ENCODE measurements at places on chromosomes 5 and 9. TPM values are rescaled to one million over a fixed set of nuclear protein-coding genes. Genes with fewer than 3 reads are reported as not detected.
A peak's percentile ranks its signal among the peaks of the same experiment; 100 is the strongest.

- DNase-seq: peak; percentile 68
Observed at GRCh38 chr5:141172381-141173204, at the start of gene PCDHB7. Gene PCDHB7, plus strand, starts transcription at chr5:141172644. Its CDS starts 192 bp downstream, at chr5:141172836.

DNA sequence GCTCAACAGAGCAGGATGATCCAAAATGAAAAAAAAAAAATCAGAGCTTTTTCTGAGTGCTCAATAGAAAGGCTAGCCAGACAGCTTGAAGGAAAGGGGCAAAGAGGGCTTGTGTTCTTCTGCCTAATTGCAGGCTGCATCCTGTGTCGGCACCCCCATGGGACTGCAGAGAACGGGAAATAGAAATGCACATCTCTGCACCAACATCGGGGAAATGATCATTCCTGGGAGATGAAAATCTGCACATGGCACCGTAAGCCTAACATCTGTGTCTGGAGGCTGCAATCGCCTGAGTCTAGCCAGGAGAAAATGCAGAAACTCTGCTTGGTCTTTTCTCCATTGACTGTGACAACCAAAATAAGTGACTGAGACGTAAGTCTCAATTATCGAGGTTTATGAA lies 243.9 kb downstream of the ICE1 start:
- DNase-seq: no peak

DNA sequence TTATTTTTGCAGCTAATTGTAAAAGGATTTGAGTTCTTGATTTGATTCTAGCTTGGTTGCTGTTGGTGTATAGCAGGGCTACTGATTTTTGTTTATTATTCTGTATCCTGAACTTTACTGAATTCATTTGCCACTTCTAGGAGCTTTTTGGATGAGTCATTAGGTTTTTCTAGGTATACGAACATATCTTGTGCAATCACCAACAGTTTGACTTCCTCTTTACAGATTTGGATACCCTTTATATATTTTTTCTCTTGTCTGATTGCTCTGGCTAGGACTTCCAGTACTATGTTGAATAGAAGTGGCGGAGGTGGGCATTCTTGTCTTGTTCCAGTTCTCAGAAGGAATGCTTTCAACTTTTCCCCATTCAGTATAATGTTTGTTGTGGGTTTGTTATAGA lies 210.8 kb downstream of the FGF10 start:
- DNase-seq: peak; percentile 37

DNA sequence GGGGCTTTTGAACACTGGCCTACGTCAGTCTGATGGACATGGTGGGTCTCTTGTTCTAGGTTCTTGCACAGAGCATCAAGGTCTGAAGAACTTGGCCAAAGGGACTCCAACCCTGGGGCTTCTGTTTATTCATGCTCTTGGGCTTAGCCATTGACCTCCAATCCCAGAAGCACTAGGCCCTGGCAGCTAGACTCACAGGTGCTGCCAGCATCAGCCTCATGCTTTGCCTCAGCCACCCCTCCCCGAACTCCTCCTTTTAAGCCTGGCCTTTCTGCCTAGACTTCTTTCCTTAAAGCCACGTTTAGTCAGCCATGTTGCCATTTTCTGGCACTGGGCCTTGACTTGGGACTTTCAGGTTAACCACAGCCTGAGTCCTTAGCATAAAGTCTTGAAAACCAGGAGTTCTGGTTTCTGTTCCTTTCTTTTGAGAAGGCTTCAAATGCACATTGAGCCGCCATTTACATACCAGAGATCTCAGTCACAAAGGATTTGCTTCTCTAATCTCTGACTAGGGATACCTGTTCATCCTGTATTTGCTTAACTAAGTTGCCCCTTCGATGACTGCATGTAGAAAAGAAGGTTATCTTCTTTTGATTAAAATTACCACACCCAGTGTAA lies 54.7 kb downstream of the ANGPTL2 start:
- no peak for DNase-seq

- no peak for DNase-seq
Observed at GRCh38 chr5:75482482-75482881, 28.9 kb downstream of the CERT1 start.

Gene ESM1
- total RNA-seq: not detected

- peak; percentile 8 for DNase-seq
Observed at GRCh38 chr5:144088206-144089064, 82.0 kb downstream of the YIPF5 start.

GRCh38 chr5:115398719-115399118 lies 102.3 kb upstream of the CCDC112 start:
- DNase-seq: peak; percentile 38

DNA sequence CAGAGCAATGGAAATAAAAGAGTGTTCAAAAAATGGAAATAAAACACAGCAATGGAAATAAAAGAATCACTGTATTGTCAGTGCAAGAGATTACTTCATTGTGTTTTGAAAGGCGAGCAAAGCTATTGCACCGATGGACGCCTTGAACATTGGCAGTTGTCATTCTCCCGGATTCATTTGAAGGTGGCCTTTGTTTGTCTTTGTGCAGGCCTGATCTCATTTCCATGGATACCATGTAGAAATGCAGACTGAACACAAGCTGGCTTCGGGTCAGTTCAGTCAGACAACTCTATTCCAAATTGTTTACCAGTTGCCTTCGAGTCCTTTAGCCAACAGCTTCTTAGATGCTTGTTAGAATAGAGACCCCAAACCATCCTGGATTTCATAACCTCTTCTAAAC lies 8.3 kb downstream of the ITGA2 start:
- DNase-seq: no peak

Gene TRIM7
- total RNA-seq: 26.3 TPM

DNA sequence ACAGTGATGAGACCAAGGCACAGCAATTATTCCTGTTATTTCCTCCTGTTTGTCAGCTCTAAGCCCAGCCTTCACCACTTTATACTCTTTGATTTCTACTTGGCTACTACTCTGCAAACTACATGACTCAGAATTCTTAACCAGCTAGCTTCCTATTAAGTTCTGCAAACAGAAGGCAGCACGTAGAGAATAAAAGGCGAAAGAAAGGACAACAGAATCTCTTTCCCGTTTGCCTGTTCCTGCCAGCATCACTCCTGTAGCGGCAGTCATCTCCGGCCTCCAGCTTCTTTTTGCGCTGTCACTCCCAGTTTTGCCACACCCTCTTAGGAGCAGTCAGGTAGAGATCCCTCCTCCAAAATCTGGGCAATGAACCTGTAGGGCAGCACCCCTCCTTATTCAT lies 29.9 kb downstream of the DPYSL3 start:
- no peak for DNase-seq

GRCh38 chr9:121508415-121508814 lies 8.8 kb upstream of the GGTA1 start:
- no peak for DNase-seq

Gene GARIN3
- total RNA-seq: not detected

GRCh38 chr5:79811081-79811480 lies 121.4 kb downstream of the CMYA5 start:
- DNase-seq: no peak

GRCh38 chr5:77751328-77752023 lies 24.7 kb downstream of the TBCA start:
- no peak for DNase-seq

GRCh38 chr5:98535901-98536300 lies 237.6 kb upstream of the RGMB start:
- DNase-seq: no peak

DNA sequence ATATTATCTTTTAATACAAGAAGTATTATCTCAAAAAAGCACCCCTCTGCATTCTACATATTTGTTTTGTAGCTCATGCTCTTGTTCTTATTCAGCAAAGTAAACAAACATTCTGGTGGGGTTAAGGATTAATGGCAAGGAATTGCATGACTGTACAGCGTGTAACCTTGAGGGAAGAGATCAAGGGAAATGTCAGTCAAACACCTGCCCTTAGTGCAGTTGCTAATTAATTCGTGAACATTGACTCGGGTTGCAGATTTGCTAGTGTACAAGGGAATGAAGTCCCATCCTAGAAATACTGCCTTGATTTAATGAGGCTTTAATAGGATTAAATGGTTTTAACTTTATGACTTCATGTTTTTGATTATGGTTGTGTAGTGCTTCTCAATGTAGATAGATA lies 1758.1 kb downstream of the MAT2B start:
- DNase-seq: peak; percentile 30

DNA sequence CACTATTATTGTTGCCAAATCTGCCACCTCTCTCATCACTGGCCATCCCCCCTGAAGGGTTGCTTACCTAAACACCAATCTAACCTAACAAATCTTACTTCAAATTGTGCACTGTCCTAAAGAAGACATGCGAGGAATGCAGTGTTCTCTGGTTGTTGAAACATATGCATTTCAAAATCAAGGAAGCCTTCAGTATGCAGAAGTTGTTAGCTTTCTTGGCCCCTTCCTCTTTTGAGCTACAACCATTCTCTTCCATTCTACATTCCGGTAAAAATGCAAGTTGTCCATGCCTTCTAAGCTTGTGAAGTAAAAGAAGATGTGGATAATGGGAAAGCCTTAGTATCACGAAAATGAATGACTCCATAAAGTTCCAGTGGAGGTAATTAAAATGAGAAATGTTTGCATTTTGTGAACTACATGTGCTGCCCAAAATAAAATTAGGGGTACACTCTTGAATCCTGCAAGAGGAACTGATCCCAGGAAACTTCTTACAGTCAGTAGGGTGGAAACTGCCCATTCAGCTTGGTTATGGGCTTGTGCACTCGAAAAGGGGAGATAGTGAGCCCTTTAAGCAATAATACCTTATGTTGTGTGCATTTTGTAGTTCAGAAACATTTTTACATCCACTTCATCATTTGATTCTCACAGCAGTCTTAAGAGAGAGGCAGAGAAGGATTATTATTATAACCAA lies 77.6 kb upstream of the ADRB2 start:
- DNase-seq: no peak

Gene CSF2
- not detected for total RNA-seq

Gene PCDHB5
- 1.7 TPM for total RNA-seq

- DNase-seq: peak; percentile 64
Observed at GRCh38 chr9:33329979-33330378, 39.7 kb downstream of the NFX1 start.

DNA sequence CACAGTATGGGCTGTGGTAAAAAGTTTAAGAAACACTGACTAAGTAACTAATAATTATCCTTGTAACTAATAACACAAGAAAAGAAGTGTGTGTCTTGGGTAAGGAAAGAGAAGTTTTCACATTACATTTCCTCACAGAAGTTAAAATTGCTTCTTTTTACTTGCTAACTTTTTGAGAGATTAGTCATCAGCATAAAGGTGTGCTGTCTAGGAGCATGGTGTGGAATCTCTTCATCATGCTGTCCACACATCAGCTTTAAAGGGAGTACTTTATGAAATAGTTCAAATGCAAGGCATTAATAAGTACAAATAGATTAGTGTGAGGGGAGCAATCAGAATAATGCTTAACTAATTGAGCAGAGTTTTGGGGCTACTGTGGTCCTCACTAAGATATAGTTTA lies 29.8 kb downstream of the WDR36 start:
- no peak for DNase-seq

DNA sequence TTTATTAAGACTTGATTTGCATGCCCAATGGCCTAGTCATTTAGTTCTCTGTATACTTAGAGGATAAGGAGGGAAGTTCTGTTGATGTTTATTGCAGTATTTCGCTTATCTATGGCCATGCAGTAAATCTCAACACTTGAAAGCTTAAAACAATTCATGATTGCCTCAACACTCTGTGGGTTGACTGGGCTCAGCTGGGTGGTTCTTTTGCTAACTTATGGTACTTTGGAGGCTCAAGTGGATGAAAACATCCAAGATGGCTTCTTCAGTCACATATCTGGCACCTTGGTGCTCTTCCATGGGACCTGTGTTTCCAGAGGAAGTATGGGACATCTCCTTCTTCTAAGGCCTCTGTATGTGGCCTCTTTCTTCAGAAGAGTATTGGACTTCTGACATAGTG lies 10.3 kb upstream of the ROR2 start:
- no peak for DNase-seq

DNA sequence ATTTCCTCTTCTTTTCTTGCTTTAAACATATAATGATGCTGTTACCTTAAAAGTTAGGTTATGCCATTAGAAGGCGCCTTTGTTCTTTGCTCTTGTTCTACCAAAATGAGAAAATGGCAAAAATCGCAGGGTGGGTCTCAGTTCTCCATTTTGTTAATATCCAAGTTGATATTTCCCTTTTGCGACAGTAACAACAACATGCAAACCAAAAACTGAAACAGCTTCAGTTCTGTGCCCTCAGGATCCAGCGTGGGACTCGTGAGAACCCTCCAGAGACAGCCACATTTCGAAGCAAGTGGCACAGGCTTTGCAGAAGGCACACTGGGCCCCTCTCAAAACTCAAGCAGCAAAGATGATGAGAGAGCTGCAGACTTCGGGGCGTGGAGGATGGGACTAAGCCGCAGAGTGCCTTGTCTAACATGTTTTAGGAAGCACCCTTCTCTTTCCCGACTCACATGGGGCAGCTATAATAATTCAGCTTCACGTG lies 33.0 kb upstream of the LCP2 start:
- no peak for DNase-seq

DNA sequence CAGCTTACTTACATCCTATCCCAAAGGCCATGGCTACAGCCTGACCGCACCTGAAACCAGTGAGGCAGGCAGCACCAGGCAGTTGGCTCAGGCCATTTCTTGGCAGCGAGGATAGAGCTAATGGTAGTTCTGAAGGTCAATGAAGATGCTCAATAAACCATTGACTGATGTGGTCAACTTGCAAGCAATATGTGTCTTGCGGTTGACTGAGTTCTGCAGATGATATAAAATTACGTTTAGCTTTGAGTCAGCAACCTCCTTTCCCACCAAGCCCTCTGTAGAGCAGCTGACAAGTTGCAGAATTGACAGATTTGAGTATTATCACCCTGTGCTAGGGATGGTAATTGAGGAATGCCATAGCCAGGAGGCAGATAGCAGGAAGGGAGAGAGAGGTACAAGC lies 189.0 kb upstream of the PUM3 start:
- no peak for DNase-seq

DNA sequence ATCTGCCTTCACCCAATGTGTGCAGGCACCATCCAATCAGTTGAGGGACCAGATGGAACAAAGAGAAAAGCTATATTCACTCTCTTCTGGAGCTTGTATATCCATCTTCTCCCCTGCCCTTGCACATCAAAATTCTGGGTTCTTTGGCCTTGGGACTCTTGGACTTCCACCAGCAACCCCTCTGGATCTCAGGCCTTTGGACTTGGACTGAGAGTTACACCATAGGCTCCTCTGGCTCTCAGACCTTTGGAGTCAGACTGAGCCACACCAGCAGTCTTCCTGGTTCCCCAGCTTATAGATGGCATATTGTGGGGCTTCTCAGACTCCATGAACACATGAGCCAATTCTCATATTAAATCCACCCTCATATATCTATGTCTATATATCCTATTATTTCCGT lies 73.1 kb downstream of the TSSK1B start:
- no peak for DNase-seq

Gene GDA
- not detected for total RNA-seq

Gene HRH2
- not detected for total RNA-seq
